Bone marrow (tissue), 2 donors: ENCODE measurements at places on chromosomes 7 and 10.

DNA sequence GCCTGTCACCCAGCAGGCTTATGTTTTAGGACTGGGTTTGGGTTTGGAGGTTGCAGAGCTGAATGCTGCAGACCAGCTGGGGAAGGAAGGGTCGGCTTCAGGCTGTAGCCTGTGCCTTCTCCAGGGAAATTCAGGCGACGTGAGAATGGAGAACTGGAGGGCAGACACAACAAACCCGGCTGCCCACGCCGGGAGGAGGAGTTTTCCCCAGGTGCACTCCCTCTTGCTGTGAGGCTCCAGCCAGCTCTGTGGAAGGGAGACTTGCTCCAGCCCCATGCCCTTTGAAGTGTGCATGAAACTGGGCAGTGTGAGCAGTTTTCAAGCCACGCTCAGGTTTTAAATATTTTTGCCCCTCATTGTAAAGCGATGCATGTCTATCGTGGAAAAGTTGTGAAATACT is 279.1 kb downstream of the CCSER2 start:
- no peak for DNase-seq

DNA sequence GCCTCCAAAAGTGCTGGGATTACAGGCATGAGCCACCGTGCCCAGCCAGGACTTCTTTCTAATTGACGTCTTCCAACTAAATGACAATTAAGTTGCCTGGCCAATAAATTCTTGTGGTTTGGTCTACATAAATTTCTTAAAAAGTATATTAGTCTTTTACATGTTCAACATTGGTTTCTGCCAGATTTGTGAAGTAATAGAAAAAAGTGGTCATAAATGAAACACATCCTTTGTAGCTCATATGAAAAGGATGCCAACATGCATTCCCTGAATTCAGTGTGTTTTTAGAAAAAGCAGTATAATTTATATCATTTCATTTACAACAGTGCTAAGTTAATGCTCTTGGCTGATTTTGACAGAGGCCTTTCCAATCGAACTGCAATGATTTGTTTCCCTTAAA is 215.0 kb downstream of the TAX1BP1 start:
- DNase-seq = no peak

- no peak for DNase-seq
Measured at GRCh38 chr10:93198401-93199131, 124.9 kb downstream of the CYP26A1 start.

DNA sequence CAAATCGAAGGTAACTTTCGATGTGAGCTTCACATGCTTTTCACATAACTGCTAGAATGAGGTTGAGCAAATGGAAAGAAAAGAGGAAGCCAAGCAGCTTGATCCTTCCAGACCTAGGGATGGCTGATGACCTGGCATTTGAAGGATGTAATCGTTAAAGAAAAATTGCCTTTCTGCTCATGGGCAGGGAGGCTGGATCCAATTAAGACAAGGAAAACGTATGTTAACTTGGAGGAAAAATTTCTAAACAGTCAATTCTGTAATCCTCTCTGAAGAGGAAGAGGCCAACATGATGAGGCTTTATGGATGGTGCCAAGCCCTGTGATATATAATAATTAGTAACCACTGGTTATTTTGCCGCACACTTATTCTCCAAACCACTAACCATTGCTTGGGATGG is 12.5 kb downstream of the GRK5 start:
- DNase-seq = no peak

DNA sequence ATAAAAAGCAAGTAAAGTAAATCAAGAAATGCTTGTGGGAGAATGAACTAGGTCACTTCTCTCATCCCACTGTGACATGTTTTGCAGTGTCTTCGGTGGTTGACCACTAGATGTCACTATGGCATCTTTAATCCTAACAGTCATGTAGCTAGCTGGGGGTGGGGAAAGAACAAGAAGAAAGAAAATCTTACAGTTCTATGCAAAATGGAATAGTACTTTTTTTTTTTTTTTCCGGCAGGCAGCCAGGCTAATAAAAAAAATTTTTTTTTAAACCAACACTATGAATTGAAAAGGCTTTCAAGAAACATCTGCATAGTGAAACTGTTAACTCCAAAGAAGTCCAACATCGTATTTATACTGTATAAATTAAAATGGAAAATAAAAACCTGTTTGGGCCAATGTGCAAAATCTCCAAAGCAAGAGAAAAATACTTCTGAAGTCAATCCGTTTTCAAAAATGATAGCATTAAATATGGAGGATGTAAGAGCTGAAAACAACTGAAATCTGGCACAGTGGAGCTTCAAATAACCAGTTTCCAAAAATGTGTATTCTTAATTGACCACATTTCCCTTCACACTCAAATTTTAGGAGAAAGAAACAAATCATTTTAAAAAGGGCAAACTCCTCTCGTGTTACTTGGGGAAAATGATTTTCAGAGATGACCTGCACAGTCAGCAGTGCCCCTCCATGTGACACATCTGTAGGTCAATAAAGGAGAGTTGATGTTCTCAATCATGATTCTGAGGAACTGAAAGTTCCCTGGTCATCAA is 38.5 kb downstream of the CDK1 start:
- peak; percentile 31 for DNase-seq

GRCh38 chr7:89477991-89478390 is 676.3 kb upstream of the STEAP1 start:
- DNase-seq = no peak

- DNase-seq = no peak
Measured at GRCh38 chr10:89458291-89458690, 43.9 kb downstream of the IFIT5 start.

DNA sequence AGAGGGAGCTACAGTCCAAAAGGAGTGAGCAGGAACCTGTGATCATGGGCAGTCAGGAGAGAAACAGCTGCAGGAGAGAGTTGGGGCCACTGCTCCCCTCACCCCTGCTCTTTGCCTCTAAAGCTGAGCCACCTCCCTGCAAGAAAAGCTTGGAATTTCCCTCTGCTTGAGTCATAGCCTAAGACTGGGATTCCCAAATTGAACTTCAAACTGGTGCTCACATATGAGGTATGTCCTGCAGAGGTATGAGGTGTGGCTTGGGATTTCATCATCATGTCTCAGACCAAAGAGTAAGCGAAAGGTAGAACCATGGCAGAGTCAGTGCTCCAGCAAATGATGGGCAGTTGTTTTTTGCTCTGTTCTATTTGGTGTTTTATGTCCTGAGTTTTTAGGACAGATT is 237.1 kb upstream of the NRP1 start:
- no peak for DNase-seq

DNA sequence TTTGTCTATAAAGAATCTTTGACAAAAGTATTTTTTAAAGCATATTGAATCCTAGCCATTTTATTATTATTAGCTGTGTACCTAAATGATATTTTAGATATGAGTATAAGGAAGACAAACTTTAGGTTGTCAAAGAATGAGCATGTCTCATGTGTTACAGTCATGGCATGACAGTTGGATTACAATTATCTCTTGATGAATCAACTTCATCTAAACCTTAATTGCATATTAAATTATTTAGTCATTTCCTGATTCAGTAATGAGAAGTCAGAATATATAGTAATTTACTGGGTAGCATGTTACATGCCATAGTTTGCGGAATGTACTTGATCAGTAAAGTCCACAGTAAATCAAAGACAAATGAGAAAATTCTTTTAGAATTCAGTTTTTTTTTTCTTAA is 59.2 kb downstream of the MAPK8 start:
- DNase-seq = no peak

- DNase-seq = no peak
Measured at GRCh38 chr7:45035371-45035770, 35.4 kb downstream of the CCM2 start.

GRCh38 chr7:116139807-116140206 is 70.5 kb upstream of the TES start:
- DNase-seq = no peak

- no peak for DNase-seq
Measured at GRCh38 chr7:5266191-5267028, 16.3 kb upstream of the SLC29A4 start.

DNA sequence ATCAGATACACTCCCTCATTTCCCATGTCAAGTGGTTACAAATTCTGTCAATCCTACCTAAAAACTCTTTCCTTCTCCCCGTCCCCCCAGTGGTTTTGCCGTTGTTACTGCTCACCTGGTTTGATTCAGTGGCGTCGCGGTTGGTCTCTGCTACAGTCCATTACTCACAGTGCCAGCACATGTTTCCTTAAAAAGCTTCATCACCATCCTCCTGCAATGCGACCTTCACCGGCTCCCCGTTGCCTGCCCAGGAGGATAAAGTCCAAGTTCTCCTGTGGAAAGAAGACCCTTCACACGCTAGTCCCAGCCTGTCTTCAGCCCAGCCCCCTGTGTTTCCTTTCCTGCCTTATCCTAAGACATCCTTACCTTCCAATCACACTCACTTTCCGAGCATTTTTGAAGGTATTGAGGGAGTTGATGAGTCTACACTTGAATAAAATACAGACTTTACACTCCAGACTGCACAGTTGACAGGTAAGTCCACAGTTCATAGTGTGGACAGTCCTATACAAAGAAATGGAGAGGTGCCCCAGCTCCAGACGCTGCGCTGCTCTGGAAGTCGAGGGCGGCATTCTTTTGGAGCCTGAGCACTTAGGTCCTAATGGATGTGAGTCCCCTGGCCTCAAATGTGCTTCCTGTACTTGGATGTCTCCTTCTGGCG is 3.4 kb upstream of the LARP4B start:
- no peak for DNase-seq

GRCh38 chr10:133439517-133440461 is 14.0 kb upstream of the SCART1 start:
- no peak for DNase-seq

- no peak for DNase-seq
Measured at GRCh38 chr10:65769828-65770227, 1156.0 kb upstream of the LRRTM3 start.
